Lung microvascular endothelial cell (primary cell): ENCODE measurements at places on chromosomes 4 and X. TPM values are rescaled to one million over a fixed set of nuclear protein-coding genes. Genes with fewer than 3 reads are reported as not detected.

FAM53A gene
- total RNA-seq = 1.1 and 1.4 TPM in 2 replicates

IL13RA2 gene
- total RNA-seq = 0.20 and 0.65 TPM in 2 replicates

PAGE2 gene
- not detected in 2 replicates for total RNA-seq

GRCh38 chr4:99816545-99817308 is at the start of gene DAPP1:
Gene DAPP1 (plus strand): TSS chr4:99816827. CDS start chr4:99816914, 87 bp downstream.
- no peak for DNase-seq

DNA sequence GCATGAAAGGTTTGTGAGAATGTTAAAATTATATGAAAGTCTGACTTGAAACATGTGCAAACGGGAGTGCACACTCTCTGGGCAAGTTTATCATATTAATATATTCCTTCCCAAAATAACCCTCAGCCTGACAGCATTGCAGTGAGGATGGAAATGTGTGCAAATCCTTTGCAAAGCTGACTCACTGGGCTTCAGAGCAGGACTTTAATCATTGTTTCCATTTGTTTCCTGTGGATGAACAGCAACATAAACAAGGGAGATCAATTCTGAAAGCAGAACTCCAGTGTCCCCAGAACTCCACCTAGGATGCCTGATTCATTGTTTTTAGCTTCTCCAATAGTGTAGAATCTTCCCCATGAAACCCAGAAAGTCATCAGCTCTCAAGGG is 32.9 kb downstream of the SLC2A9 start:
- peak; percentile 32 for DNase-seq

- DNase-seq = peak; percentile 59
Observed at GRCh38 chr4:184168406-184169019, 49.2 kb downstream of the ENPP6 start.

- DNase-seq = no peak
Observed at GRCh38 chr4:110753466-110753865, 130.6 kb upstream of the PITX2 start.

DNA sequence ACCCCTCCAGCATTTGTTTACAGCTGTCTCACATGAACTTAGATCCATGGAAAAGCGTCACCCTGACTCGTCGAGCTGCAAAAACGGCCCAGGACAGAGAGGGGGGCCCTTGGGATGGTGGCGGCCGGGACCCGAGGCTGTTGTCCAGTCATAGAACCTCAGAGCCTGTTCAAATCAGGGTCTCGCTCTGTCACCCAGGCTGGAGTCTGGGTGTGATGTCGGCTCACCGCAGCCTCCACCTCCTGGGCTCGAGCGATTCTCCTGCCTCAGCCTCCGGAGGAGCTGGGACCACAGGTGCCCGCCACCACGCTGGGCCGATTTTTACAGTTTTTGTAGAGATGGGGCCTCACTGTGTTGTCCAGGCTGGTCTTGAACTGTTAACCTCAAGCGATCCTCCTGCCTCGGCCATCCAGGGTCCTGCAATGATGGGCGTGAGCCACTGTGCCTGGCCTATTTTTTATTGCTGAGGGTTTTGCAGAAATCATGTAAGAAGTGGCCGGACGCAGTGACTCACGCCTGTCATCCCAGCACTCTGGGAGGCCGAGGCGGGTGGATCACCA is 42.6 kb upstream of the PPP2R3B start:
- DNase-seq = no peak

- DNase-seq = no peak
Observed at GRCh38 chr4:40216622-40217366, 20.0 kb downstream of the RHOH start.

- DNase-seq = no peak
Observed at GRCh38 chr4:160414496-160414895, 1311.6 kb downstream of the RAPGEF2 start.
